HAP-1 (cell line): ENCODE measurements at places on chromosomes 5 and 9.

DNA sequence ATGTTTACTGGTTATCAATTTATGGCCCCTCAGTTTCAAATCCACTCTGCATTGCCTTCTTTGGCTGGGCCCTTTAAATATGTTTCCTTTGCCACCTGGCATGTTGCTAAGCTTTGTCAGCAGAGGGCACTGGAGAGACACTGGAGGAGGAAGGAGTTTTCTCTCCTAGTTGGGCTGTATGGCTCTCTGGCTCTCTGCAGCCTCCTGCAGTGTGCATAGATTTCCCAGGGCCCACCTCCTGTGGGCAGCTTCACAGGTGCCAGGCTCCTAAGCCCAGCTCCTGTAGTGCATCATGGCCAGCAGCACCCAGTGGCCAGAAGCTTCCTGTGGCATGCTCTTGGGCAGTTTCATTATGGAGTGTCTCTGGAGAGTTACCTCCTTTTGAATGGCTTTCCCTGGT is 23.3 kb downstream of the CAVIN4 start:
- DNase-seq = peak; percentile 71

- DNase-seq = no peak
These were observed 10.5 kb downstream of the SLC38A9 start for GRCh38 chr5:55701462-55702103.

DNA sequence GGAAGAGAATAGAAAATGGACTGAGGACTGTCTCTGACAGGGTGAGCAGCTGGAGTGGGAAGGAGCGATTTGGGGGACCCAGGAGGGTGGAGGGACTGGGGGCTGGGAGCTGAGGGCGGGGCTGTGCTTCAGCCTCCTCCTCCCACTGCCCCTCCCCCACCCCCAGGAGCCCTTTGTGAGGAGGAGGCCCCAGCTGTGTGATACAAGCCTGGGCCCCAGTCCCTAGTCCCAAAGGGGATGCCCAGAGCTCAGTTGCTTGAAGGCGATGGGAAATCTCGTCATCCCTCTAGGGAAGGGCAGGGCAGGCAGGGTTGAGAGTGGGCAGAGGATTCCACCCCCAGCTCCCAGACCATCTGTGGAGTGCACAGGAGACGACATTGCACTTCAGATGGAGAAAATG is at the start of gene SPATA31E1:
TSS of gene SPATA31E1 (plus strand) at position 251 of the 400 bp plus-strand sequence. CDS start at position 266, 15 bp downstream.
- DNase-seq = no peak

DNA sequence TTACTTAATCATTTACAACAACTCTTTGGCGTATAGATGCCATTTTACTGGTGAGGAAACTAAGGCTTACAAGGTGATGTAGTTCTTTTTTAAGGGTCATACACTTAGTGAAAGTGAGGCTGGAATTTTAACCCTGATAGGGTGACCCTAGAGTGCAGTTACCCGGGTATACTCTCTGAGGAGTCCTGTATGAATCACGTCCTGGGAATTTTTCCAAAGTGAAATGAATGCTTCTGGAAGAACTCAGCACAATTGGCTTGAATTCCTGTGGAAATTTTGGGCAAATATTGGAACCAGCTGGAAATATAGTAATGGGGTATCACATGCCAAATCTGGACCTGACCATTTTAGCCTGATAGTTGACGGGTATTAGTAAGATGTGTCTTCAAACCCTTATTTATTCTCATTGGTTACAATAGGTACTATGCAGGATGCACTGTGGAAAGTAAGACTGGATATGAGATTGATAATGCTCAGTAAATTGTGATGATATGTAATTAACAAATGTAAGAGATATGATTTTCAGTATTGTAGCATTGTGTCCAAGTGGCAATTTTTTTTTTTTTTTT is 14.8 kb downstream of the SUB1 start:
- DNase-seq = no peak

GRCh38 chr5:108382784-108383330 is 959 bp upstream of the FBXL17 start:
- DNase-seq = no peak

DNA sequence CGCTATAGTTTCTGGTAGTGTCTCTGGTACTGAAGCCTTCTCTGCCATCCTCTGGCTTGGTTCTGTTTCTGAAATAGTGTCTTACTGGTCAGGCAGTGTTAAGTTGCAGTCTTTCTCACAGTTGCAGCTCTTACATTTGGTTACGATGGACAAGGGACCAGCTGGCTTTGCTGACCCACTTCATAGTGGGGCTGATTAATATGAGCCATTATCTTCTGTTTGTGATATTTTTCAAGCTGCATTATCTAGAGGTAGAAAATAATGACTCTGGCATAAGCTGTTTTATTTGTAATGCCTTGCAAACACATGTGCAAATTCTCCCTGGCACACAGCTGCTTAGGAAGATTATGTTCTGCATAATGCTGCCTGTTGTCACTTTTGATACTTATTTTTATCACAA is 199.1 kb downstream of the KDM4C start:
- no peak for DNase-seq

DNA sequence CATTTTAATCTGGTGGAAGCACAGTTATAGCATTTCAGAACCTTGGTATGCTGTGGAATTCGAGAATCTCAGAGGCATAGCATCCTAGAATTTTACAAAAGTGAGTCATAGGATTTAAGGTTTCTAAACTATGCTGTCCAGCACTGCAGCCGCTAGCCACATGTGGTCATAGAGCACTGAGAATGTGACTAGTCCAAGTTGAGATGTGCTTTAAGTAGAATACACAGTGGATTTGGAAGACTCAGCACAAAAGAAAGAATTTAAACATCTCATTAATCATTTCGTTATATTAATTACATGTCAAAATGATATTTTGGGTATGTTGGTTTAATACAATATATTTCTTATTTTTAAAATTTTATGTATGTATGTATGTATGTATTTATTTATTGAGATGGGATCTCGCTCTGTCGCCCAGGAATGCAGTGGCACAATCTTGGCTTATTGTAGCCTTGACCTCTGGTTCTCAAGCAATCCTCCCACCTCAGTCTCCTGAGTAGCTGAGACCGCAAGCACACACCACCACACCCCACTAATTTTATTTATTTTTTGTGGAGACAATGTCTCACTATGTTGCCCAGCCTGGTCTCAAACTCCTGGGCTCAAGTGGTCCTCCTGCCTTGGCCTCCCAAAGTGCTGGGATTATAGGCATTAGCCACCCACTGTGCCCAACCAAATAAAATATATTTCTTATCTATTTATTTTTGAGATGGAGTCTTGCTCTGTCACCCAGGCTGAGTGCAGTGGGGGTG is 20.4 kb upstream of the RPS14 start:
- no peak for DNase-seq

DNA sequence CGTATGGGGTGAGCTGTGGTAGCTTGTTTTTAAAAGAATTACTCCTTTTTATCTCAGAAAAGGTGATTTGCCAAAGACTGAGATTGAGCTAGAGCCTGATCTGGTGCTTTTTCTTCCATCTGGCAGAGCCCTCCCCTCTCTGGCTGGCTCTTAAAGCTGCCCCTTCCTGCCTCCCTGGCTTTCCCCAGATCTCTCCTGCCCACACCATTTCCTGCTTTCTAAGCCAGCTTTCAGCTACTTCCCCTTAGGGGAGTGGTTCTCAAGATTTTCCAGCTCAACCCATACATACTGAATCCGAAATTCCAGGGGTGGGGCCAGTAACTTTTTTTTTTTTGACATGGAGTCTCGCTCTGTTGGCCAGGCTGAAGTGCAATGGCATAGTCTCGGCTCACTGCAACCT is 4.8 kb upstream of the ACOT12 start:
- DNase-seq = no peak

GRCh38 chr9:104841601-104842141 is 77.7 kb downstream of the NIPSNAP3B start:
- no peak for DNase-seq

GRCh38 chr5:134463176-134463720 is 51.6 kb upstream of the CDKN2AIPNL start:
- no peak for DNase-seq

GRCh38 chr9:37034305-37034937 is 353 bp upstream of the PAX5 start:
- no peak for DNase-seq

DNA sequence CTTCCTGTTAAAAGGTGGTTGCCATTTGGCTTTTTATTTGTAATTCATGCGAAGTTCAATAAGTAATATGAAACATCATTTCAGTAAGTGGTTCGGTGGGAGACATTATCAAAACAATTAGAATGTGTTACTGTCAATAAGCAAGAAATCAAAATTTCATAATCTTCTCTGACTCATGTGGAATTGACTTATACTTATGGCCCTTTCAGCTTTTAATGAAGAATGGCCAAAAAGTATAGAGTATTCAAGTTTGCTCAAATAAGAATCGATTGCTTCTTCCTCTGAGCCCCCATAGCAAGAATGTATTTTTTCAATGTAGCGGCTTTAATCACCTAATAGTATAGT is 174.5 kb downstream of the AOPEP start:
- DNase-seq = no peak

GRCh38 chr5:160353379-160353778 is 17.0 kb downstream of the C1QTNF2 start:
- DNase-seq = no peak

DNA sequence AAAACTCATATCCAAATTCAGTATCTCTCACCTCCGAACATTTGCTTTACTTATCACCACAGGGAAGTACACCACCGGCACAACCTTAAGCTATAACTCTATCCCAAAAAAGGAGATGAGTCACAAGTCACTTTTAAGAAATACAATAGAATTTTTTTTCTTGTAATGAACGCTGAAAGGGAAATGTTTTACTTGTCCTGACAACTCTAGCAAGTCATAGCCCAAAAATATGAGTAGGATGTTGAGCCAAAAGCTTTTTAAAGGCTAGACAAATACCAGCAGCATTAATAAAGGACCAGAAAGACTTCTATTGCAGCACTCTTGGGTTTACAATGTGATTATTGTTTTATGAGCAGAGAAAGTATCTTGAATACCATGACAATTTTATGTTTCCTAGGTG is 147.3 kb upstream of the FST start:
- DNase-seq = no peak

GRCh38 chr5:73499756-73500155 is 1.5 kb downstream of the BTF3 start:
- no peak for DNase-seq

- no peak for DNase-seq
These were observed 10.1 kb upstream of the GRIA1 start for GRCh38 chr5:153480401-153480800.

DNA sequence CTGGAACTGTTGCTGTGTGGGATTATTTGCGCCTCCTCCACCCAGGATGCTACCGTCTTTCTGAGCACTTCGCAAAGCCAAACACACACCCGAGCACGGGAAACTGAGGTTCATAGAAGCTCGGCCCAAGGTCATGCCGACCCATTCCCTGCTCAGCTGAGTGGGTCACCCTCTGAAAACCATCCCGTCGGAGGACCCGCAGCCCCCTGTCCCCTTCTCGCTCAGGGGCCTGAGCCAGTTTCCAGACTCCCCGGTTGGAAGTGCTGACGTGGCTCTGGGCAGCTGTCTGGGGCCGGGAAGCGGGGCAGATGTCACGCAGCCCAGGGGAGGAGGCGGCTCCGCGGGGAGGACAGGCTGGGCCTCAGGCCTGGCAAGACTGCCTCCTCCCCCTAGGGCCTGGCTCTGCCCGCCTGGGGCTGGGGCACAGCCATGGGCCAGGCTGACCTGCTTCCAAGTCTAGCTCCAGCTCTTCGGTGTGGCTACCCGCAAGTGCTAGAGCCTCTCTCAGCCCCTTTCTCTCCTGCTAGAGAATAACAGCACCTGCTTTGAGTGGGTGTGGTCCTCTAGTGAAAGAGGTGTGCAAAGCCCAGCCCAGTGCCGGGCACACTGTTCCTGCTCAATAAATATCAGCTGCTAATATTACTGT is 9.9 kb upstream of the CXXC5 start:
- peak; percentile 35 for DNase-seq

DNA sequence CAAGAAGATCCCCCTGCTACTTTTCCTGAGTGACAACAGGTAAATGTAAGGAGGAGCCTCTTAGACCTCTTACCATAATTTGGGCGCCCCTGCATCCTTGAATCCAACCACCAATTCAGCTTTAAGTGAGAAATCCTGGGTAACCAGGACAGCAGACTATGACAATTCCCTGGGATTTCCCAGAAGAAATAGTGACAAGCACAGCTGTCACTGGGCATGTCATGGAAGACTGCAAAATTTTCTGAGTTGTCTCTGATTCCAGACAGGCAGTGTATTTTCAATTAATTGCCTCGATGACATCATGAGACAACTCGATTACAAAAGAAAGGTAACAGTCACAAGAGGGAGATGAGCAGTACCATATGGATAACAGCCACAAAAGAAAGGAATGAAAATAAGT is 256.9 kb downstream of the BNC2 start:
- DNase-seq = no peak

- DNase-seq = no peak
These were observed 210.2 kb upstream of the TRPM3 start for GRCh38 chr9:71331603-71332002.

DNA sequence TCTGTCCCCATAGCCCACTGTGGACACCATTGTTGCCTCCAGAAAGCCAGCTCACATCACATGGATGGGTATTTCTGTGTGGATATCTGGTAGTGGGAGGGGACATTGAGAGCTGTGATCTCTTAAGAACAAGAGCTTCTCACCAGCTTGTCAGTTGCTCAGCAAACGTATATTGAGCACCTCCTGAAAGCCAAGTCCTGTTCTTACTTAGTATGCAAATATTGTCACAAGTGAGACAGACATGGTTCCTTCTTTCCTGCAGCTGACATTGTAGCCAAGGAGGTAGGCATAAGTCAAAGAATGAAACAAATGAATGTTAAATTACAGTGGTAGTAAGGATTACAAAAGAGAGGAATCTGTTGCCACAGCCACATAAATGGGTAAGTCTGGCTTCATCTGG is 3.8 kb downstream of the TCOF1 start:
- no peak for DNase-seq

DNA sequence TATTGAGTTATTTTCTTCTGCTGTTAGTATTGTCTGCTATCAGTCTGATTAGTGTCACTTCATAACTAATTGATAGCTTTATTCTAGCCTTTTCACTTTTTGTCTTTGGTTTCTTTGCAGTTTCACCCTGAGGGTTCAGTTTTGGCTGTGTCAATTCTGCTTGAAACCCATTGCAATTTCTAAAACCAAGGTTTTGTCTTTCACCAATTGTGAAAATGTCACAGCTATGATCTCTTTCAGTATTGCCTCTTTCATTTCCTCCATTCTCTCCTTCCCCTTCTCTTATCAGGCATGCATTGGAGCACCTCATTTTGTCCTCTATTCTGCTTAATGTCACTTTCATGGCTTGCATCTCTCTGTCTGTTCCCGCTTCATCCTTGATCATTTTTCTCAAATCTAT is 248.1 kb downstream of the YTHDC2 start:
- no peak for DNase-seq

DNA sequence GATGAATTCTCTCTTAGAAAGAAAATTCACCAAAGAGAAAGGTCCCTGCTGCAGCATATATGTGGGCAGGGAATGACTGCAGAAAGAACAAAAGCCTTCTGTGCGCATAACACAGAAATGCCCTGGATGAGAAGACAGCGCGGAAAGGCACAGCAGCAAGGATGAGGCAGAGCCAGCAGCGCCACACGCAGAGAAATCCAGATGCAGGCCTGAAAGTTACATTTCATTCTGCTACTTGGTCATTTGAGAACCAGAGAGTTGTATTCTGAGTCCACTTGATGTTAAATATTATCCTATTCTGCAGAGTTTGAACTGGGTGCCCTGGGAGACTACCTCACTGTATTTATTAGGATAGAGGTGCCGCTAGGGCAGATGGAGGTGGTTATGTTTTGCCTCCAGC is 68.5 kb downstream of the GLDC start:
- no peak for DNase-seq
